ENCODE measurements at places on chromosomes 7 and 10. TPM values are rescaled to one million over a fixed set of nuclear protein-coding genes. Genes with fewer than 3 reads are reported as not detected.

Gene TDRD1
- 0.13 TPM for total RNA-seq

Gene TAF3
- total RNA-seq = 1.9 TPM

Gene FAM20C
- 72.9 TPM for total RNA-seq

Gene BLNK
- total RNA-seq = not detected

Gene GBF1
- total RNA-seq = 50.8 TPM

Gene ANKRD1
- total RNA-seq = 24.2 TPM

Gene TRIM50
- total RNA-seq = not detected

Gene SEMA3C
- total RNA-seq = 311 TPM

Gene RARRES2
- 1.7 TPM for total RNA-seq

Gene ITPRID1
- not detected for total RNA-seq

Gene WNT8B
- total RNA-seq = not detected

Gene CDHR1
- under 0.01 TPM for total RNA-seq

Gene NEBL
- total RNA-seq = not detected

Gene VOPP1
- 100 TPM for total RNA-seq

Gene PDAP1
- total RNA-seq = 26.3 TPM

Gene SLC26A3
- not detected for total RNA-seq

Gene ATRNL1
- total RNA-seq = 2.3 TPM

Gene SLC26A5
- not detected for total RNA-seq

Gene CRYGN
- total RNA-seq = not detected

Gene ADARB2
- not detected for total RNA-seq

Gene PRPS1L1
- not detected for total RNA-seq

Gene SUFU
- 7.6 TPM for total RNA-seq

Gene SPDYE1
- total RNA-seq = not detected

Gene PRXL2A
- total RNA-seq = 8.9 TPM

Gene DEPP1
- 142 TPM for total RNA-seq

Gene CALHM1
- not detected for total RNA-seq

Gene SPDYE9
- not detected for total RNA-seq

Gene SFTPA1
- total RNA-seq = not detected

Gene TMEM72
- not detected for total RNA-seq

Gene INA
- total RNA-seq = 1.3 TPM

Gene RADIL
- 0.13 TPM for total RNA-seq

Gene GATA3
- total RNA-seq = not detected

Gene TUBB8
- not detected for total RNA-seq

Gene OR2A42
- total RNA-seq = not detected

Gene OSBPL3
- 8.0 TPM for total RNA-seq

Gene ABCB8
- 34.2 TPM for total RNA-seq

Gene PALD1
- 0.40 TPM for total RNA-seq

Gene ADAMTS14
- total RNA-seq = 2.5 TPM

Gene C10orf53
- not detected for total RNA-seq

Gene SBDS
- total RNA-seq = 89.3 TPM

Gene ASB10
- not detected for total RNA-seq

Gene AKR1C4
- total RNA-seq = not detected

Gene PDK4
- 3.6 TPM for total RNA-seq

Gene TCAF2
- 7.2 TPM for total RNA-seq

All from smooth muscle cell of the pulmonary artery (primary cell).